ENCODE measurements at places on chromosomes 1 and 21.
A peak's percentile ranks its signal among the peaks of the same experiment; 100 is the strongest.

- no peak for DNase-seq
Measured at GRCh38 chr1:24707687-24708086, 37.6 kb upstream of the CLIC4 start.

DNA sequence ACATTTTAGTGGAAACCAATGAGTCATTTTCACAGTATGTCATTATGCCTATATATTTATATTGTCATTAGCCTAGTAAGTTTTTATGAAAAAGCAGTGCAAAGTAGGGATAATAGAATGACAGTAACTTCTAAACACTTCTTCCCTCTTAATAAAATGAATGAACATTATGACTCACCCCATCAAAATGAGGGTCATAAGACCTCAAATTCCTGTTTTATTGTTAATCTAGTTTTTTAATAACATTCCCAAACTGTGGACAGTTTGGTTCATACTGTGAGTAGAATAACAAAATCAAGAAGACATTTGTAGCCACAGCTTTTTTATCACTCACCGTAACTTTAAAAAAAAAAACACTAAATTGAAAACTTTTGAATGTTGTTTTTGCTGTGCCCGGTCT is 160.5 kb downstream of the LRRC40 start:
- DNase-seq: no peak

- peak; percentile 86 for DNase-seq
Measured at GRCh38 chr1:202159534-202160371, 649 bp downstream of the PTPN7 start.

DNA sequence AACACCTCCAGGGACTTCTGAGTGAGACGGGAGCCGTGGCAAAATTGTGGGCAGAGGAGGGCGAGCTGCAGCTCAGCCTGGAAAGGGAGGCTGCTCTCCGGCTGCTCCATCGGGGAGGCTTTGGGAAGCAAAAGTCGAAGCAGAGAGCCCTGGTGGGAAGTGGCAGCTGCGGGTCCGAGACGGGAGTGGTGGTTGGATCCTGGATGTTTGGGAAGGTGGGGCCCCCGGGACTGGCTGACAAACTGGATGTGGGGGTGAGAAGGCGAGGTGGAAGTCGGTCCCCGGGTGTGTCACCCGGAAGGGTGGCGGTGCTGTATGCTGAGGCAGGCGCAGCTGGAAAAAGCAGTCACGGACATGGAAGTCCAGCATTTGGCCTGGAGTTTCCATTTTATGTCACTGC is 52.1 kb downstream of the KCNAB2 start:
- no peak for DNase-seq

DNA sequence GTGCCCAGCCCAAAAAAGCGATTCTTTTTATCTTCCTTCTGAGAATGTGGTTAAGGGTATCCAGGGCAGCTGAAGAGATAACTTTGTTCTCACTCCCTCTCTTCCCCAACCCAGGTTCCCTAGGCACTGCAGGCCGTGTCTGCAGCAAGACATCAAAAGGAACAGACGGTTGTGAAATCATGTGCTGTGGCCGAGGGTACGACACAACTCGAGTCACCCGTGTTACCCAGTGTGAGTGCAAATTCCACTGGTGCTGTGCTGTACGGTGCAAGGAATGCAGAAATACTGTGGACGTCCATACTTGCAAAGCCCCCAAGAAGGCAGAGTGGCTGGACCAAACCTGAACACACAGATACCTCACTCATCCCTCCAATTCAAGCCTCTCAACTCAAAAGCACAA is 11.4 kb downstream of the WNT2B start:
- no peak for DNase-seq

GRCh38 chr1:227901239-227901905 is 46.4 kb downstream of the WNT9A start:
- no peak for DNase-seq

GRCh38 chr21:42222821-42223390 is 4.0 kb downstream of the ABCG1 start:
- no peak for DNase-seq

GRCh38 chr1:118992237-118992825 is 4.2 kb upstream of the TBX15 start:
- no peak for DNase-seq

DNA sequence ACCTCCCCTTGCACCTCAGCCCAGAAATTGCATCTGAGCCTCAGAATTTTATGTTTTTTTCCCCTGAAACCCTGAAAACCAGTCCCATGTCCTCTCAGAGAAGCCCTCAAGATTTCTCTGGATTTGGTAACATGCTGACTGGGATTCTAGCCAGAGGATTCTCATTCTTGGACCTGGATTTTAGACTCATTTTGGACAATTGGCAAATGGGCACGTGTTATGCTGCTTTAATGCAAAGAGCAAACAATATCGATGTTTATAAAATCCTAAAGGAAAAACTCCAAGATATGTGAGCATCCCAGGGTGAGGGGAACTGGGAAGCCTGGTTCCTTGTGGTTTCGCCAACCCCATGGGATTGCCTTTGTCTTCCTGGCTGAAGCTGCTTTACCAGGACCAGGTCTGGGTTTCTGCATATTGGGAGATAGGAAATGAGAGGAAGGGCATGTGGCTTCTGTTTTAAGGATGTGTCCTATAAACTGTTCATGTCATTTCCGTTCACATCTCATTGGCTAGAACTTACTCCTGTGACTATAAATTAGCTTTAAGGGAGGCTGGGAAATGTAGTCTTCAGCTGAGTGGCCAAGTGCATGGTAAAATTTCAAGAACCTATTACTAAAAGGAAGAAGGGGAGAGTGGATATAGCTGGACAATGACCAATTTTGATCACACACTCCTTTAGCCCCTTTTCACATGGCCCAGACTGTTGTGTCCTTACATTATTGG is 27.2 kb upstream of the BCL10 start:
- no peak for DNase-seq

DNA sequence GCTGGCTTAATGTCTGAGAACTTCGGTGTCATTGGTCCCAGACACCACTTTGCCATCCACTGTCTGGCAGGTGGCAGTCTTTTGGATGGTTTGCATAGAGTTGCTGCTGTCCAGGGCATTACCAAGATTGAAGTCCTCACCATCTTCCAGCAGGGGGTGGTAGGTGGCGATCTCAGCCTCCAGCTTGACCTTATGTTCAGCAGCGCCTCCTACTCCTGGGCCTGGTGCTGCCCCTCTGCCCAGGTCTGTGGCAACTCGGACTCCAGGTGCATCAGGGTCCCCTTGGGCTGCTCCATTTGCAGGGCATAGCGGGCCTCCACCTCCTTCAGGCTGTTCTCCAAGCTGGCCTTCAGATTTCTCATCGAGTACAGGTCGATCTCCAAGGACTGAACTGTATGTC is 573.3 kb upstream of the NCAM2 start:
- DNase-seq: no peak

- DNase-seq: no peak
Measured at GRCh38 chr1:150876119-150876454, 312 bp downstream of the ARNT start.

DNA sequence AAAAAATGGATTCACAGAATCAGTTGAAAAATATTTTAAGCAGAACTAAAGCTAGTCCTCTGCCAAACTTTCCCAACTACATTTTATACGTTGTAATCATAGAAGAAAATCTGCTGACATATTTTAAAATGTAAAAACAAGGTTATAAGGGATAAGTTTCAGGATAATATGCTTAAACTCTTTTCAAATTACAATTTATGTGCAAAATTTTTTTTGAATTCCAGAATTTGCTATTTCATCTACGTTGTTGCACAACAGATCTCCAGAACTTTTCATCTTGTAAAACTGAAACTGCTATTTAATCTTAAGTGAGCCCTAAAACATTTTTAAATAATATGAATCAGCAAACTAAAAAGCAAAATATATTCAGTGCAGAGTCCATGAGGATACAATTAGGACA is 5.9 kb downstream of the EDEM3 start:
- no peak for DNase-seq

DNA sequence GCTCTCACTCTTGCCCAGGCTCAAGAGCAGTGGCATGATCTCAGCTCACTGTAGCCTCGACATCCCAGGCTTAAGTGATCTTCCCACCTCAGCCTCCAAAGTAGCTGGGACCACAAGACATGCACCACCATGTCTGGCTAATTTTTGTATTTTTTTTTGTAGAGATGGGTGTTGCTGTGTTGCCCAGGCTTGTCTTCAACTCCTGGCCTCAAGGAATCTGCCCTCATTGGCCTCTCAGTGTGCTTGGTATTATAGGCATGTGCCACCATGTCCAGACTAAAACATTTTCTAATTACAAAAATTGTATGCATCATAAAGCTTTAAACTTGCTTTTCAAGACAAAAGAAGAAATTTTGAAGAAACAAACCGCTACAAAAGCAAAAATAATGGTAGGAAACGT is 20.1 kb downstream of the CBR1 start:
- DNase-seq: no peak

- DNase-seq: no peak
Measured at GRCh38 chr1:64624218-64624713, 120.6 kb upstream of the RAVER2 start.

- DNase-seq: no peak
Measured at GRCh38 chr1:178282949-178283367, 189.1 kb downstream of the RASAL2 start.

DNA sequence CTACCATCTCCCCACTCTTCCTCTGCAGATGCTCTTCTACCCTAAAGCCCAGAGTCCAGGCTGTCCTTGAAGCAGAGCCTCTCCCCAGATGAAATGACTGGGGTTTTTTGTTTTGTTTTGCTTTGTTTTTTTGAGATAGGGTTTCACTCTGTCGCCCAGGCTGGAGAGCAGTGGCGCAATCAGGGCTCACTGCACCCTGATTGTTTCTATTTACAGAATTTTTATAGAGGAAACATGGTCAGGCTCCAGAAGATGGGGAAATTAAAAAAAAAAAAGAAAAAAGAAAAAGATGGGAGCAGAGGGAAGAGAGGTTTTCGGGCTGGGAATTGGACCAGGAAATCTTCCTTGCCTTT is 43.7 kb upstream of the ZNF281 start:
- no peak for DNase-seq

DNA sequence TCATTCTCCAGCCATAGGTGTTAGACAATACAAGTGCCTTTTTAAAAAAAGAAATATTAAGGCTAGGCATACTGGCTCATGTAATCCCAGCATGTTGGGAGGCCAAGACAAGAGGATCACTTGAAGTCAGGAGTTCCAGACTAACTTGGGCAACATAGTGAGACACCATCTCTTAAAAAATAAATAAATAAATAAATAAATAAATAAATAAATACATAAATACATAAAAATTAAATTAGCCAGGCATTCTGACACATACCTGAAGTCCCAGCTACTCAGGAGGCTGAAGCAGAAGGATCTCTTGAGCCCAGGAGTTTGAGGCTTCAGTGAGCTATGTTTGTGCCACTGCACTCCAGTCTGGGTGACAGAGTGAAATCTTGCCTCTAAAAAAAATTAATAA is 85.8 kb upstream of the ATP1B1 start:
- DNase-seq: no peak

DNA sequence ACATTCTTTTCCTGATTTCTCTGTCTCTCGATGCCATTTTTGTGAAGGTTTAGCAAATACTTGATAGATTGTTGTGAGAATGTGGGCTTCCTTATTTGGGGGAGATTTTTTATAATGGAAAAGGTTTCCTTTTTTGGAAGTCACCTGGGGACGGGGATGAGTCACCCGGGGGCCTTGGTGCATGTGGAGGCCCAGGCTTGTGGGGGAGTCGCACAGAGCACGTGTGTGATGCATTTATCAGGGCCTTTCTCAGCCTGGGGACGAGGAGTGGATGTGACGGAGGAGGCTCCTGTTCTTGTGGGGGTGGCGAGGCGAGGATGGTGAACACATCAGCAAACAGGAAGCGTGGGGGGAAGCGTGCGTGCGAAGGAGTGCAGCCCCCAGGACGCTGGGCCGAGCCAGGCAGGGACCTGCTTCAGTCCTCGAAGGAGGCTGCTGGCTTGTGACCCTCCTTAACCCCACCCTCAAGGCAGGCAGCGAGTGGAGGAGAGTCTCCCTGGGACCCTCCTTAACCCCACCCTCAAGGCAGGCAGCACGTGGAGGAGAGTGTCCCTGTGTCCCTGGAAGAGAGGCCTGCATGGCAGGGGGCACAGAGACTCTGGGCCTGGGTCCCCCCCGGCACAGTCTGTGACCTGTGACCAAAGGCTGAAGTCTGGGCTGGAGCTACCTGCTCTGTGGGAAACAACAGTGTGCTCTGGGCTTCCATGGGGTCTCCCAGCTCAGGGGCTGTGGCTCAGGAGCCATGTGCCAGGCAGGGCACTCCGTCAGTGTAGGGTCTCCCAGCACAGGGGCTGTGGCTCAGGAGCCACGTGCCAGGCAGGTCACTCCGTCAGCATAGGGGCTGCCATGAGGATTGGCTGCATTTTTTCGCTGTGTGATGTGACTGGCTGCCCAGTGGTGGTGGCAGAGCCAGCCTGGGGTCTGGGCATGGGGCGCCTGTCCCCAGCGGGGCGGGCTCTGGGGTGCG is 57.2 kb downstream of the AGPAT3 start:
- peak; percentile 75 for DNase-seq

DNA sequence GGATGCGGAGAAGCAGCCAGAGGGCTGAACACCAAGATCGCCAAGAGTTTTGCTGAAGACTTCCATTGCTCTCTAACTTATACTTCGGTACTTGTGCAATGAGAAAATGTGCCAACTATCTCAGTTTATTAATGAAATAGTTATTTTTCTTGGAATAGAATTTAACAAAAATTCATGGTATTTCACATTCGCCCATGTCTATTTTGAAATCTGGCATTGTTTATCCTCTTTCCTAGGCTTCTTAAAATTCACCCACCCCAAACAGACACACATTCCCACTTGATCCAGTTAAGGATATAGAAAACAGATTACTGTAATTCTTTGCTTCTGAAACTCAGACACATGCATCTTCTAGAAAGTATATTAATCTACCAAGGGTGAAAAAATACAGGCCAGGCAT is 56.3 kb upstream of the ADAMTS5 start:
- DNase-seq: no peak

DNA sequence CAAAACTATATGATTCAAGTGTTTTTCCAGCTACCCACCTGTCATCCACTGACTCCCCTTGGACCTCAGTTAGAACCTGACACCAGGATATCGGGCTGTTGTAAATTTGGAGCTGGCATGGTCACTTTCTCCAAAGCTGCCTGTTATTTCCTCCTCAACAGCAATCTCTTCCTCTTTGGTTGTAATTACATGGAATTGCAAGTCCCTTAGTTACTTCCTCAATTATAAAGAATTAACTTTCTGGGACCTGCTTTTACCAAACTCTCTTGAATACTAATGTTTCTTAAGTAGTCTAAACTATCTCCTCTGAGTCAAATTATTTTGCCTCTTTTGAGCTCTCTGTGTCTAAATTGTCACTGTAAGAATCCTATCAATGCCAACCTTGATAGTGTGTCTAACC is 150.3 kb upstream of the SGIP1 start:
- no peak for DNase-seq

DNA sequence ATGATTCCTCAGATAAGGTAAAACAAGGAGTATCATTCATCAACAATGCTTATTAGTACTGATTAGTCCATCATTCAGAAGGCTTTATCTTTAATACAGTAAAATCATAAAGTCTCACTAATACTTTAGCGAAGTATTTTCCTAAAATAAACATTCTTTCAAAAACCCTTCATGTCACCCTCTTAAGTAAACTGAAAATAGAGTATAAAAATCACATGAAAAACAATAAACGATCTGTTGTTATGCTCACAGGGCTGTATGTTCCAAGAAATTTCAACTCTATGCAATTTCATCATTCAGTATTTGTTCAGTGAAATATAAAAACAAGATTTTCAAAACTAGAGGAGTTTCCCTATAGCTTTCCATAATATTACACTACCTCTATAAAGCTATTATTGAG is 102.0 kb downstream of the DENND1B start:
- no peak for DNase-seq

GRCh38 chr1:205497351-205497750 is 7.1 kb upstream of the CDK18 start:
- no peak for DNase-seq

Measured in stimulated activated CD4-positive, alpha-beta T cell treated with anti-CD3 and anti-CD28 coated beads, Interleukin-15, amount 100 ng/mL, for 24 hours (primary cell).